Panc1 (cell line): ENCODE measurements at places on chromosomes 2 and 18.

DNA sequence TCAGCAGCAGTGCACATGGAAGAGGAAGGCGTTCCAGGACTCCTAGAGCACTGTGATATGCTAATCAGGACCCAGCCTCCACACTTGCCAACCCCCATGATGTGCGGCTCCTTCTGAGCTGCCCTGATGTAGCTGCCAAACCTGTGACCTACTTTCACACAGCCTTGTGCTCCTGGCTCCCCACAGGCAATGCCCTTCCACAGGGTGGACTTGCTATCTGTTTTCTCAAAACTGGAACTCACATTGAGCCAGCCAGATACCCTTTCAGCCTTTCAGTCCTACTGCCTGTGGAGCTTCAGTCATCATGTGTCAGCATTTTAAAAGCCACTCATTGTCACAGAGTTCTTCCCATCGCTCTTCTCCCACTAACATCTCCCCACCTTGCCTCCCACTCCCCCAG, 181.6 kb downstream of the AFF3 start:
- H3K36me3 ChIP-seq = no peaks in the 10 kb centered on the region
- no peak for DNase-seq
- no peaks in the 10 kb centered on the region for H3K27me3 ChIP-seq
- no peak overlapping the region for H3K4me3 ChIP-seq

- DNase-seq = no peak
- no peaks in the 10 kb centered on the region for H3K36me3 ChIP-seq
- no peaks in the 10 kb centered on the region for H3K27me3 ChIP-seq
- H3K4me3 ChIP-seq = no peak overlapping the region
Measured at GRCh38 chr2:148096012-148096411, 75.1 kb downstream of the MBD5 start.

DNA sequence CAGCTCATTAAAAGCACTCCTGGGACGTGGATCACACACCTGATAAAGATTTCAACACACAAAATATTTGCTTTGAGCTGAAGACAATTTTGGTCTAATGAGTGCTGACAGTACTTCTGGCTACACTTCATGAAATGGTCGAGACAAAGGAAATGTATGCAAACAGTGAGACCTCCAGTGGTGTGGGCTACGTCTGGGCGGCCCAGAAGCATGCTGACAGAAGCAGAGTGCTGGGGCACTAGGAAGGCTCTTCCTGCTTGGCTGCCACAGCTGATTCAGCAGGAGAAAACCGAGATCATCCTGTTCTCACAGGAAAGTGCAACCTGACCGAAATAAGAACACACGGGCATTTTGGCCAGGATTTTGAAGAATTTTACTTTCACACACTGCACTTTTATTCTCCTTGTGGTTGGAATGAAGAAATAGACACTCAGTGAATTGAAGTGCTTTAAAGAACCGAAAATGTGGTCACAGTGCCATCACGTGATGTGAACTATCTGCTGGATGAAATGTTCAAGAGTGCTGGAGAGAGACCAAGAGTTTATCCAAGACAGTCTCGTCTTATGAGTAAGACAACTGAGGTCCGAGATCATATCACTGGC, 149.5 kb downstream of the CCBE1 start:
- no peaks in the 10 kb centered on the region for H3K4me1 ChIP-seq
- no peaks in the 10 kb centered on the region for H3K36me3 ChIP-seq
- H3K27ac ChIP-seq = no peak overlapping the region
- H3K27me3 ChIP-seq = no peaks in the 10 kb centered on the region
- no peak overlapping the region for H3K4me3 ChIP-seq

- no peak for DNase-seq
- no peak overlapping the region for H3K4me3 ChIP-seq
- no peaks in the 10 kb centered on the region for H3K36me3 ChIP-seq
- no peaks in the 10 kb centered on the region; the same call in 1 of the 2 replicates for H3K27me3 ChIP-seq
Measured at GRCh38 chr2:149002891-149003740, 35.4 kb upstream of the LYPD6B start.

DNA sequence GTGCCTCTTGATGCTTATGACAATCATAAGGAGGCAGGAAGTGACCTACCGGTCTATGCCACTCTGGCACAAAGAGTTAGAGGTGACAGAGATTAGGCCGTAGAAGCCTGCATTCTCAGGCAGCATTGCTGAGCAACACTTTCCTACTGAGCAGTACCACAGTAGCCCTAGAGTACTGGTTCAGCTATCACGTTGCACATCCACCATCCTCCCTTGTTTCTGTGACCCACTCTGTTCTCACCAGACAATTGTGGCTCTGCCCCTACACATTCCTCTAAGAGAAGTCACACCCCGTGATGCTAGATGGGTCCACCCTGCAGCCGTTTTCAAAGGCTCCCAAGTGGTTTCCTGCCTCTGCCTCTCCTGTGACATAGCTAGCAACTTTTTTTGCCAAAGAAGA, 22.6 kb upstream of the SUCLG1 start:
- no peaks in the 10 kb centered on the region for H3K27me3 ChIP-seq
- H3K4me3 ChIP-seq = no peak overlapping the region
- H3K36me3 ChIP-seq = no peaks in the 10 kb centered on the region
- no peak overlapping the region for H3K27ac ChIP-seq
- no peaks in the 10 kb centered on the region for H3K4me1 ChIP-seq

DNA sequence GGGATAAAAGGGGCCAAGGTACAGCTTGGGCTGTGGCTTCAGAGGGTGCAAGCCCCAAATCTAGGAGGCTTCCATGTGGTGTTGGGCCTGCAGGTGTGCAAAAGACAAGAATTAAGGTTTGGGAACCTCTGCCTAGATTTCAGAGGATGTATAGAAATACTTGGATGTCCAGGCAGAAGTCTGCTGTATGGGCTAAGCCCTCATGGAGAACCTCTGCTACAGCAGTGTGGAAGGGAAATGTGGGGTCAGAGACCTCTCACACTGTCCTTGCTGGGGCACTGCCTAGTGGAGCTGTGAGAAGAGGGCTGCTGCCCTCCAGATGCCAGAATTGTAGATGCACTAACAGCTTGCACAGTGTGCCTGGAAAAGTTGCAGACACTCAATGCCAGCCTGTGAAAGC, 880.6 kb upstream of the ID2 start:
- no peaks in the 10 kb centered on the region for H3K4me1 ChIP-seq
- H3K4me3 ChIP-seq = no peak overlapping the region
- H3K36me3 ChIP-seq = no peaks in the 10 kb centered on the region
- no peak for DNase-seq

DNA sequence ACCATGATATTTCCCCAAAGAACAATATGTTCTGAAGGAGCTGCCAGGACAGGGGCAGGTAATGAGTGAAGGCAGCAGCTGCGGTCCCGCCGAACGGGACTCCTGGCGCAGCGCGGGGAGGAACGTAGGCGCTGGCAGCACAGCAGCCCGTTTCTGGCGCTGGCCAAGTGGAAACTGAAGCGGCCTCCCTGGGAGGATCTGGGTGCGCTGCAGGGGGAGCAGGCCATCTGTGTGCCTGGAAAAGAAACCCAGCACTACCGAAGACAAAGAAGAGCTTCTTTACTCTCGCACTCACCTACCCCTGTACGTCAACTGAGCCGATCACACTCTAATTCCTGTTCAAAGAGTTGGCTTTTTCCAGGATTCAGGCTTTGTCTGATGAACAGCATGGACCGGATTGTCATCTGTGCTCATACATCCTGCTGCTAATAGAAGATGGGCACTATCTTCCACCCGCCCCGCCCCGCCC, 11.8 kb downstream of the G6PC2 start:
- 0 out of 2 replicates have a peak, but pooled peaks cover 3% of the 10 kb centered on the region for H3K4me1 ChIP-seq
- no peaks in the 10 kb centered on the region for H3K36me3 ChIP-seq
- H3K27me3 ChIP-seq = peaks cover 21% of the 10 kb centered on the region
- DNase-seq = no peak

GRCh38 chr2:23622966-23623675, 238.1 kb downstream of the KLHL29 start:
- H3K4me1 ChIP-seq = no peaks in the 10 kb centered on the region
- H3K36me3 ChIP-seq = no peaks in the 10 kb centered on the region

- H3K27me3 ChIP-seq = no peaks in the 10 kb centered on the region
- H3K36me3 ChIP-seq = no peaks in the 10 kb centered on the region
- no peak for DNase-seq
- H3K27ac ChIP-seq = no peak overlapping the region
- no peak overlapping the region for H3K4me3 ChIP-seq
- H3K4me1 ChIP-seq = no peaks in the 10 kb centered on the region
Measured at GRCh38 chr18:55296778-55297177, 291.2 kb downstream of the TCF4 start.

DNA sequence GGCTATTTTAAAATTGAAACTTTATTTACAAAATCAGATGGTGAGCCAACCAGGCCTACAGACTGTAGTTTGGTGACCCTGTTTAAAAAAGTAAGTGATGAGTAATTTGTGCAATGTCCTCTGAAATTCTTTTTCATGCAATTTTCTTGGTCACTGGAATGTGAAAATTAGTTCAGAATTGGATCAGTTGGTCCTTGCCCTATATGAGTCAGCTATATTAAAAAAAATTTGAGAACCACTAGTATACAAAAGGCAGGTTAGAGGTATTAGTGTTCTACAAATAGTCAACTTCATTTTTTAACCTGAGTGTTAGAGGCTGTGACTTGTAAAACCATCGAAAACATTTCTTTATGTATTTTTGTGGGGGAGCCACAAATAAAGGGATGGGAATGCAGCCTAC, 91.1 kb upstream of the NXPH2 start:
- H3K4me1 ChIP-seq = no peaks in the 10 kb centered on the region
- no peak overlapping the region for H3K27ac ChIP-seq
- no peak for DNase-seq
- no peaks in the 10 kb centered on the region for H3K27me3 ChIP-seq
- no peaks in the 10 kb centered on the region for H3K36me3 ChIP-seq
- no peak overlapping the region for H3K4me3 ChIP-seq

DNA sequence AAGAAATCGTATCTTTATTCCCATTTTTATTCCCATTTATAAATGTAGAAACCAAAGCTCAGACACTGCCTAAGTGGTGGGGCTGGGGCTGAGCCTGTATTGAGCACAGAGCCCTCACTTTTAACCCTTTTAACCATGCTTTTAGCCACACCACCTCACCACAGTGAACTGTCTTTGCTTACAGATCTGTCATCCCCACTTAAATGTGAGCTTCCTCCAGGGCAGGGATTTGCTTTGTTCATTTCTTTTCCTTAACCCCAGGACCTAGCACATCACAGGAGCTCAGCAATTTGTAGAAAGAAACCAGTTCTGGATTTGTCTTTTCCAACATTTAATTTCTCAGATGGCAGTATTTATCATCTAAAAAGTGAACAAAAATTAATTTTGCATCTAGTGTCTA, 2.2 kb downstream of the BOD1L2 start:
- DNase-seq = no peak
- H3K36me3 ChIP-seq = no peaks in the 10 kb centered on the region
- no peaks in the 10 kb centered on the region for H3K4me1 ChIP-seq
- no peak overlapping the region for H3K4me3 ChIP-seq

DNA sequence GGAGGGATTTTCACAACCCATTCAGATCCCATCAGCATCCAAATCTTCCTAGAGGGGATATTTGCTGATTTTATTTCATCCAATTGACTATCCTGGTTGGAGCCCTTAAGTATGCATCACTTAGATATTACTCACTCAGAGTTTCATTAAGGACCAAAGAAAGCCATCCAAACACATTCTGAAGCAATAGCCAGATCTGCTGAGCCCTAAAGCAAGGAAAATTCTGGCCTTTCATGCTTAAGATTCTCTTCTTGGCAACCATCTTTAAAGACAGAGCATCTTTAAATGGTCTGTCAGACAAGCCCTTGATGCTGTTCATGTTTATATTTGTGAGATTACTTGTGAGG, 40.9 kb upstream of the C1D start:
- no peaks in the 10 kb centered on the region for H3K36me3 ChIP-seq
- H3K27ac ChIP-seq = no peak overlapping the region
- DNase-seq = no peak
- no peaks in the 10 kb centered on the region for H3K4me1 ChIP-seq
- no peaks in the 10 kb centered on the region for H3K27me3 ChIP-seq
- H3K4me3 ChIP-seq = no peak overlapping the region

GRCh38 chr2:74778381-74779264, 55.3 kb upstream of the HK2 start:
- DNase-seq = no peak
- no peak overlapping the region for H3K27ac ChIP-seq
- no peaks in the 10 kb centered on the region for H3K4me1 ChIP-seq

DNA sequence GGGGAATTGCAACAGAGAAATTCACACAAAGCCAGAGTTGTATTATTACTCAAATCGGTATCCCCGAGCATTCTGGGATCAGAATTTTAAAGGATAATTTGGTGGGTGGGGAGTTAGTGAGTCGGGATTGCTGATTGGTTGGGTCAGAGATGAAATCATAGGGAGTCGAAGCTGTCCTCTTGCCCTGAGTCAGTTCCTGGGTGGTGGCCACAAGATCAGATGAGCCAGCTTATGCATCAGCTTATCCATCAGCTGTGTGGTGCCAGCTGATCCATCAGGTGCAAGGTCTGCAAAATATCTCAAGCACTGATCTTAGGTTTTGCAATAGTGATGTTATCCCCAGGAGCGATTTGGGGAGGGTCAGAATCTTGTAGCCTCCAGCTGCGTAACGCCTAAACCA, 34.3 kb upstream of the ITM2C start:
- no peaks in the 10 kb centered on the region for H3K36me3 ChIP-seq
- H3K27ac ChIP-seq = no peak overlapping the region
- no peaks in the 10 kb centered on the region for H3K4me1 ChIP-seq

- H3K27me3 ChIP-seq = no peaks in the 10 kb centered on the region
- H3K36me3 ChIP-seq = no peaks in the 10 kb centered on the region
- H3K4me3 ChIP-seq = no peak overlapping the region
- H3K4me1 ChIP-seq = no peaks in the 10 kb centered on the region
- H3K27ac ChIP-seq = no peak overlapping the region
- DNase-seq = no peak
Measured at GRCh38 chr2:19632403-19632991, 269.3 kb downstream of the TTC32 start.

DNA sequence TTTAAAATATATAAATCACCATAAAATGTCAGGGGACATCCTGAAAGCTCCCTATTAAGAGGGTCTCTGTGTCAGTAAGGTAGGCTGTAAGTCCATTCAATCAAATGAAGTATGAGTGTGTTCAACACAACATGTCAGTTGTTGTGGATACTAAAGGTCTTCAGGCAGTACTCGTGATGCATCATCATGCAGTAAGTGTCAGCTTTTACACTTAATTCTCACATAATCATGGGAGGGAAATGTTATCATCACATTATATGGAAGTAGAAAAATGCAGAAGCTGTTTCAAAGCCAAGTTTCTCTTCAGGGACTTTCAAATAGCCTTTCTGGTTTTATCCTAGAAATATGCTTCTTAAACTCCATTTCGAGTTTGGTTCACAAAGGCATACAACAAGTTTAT, 477.1 kb upstream of the ID2 start:
- no peak overlapping the region for H3K27ac ChIP-seq
- H3K4me1 ChIP-seq = no peaks in the 10 kb centered on the region
- H3K36me3 ChIP-seq = no peaks in the 10 kb centered on the region
- no peak overlapping the region for H3K4me3 ChIP-seq

DNA sequence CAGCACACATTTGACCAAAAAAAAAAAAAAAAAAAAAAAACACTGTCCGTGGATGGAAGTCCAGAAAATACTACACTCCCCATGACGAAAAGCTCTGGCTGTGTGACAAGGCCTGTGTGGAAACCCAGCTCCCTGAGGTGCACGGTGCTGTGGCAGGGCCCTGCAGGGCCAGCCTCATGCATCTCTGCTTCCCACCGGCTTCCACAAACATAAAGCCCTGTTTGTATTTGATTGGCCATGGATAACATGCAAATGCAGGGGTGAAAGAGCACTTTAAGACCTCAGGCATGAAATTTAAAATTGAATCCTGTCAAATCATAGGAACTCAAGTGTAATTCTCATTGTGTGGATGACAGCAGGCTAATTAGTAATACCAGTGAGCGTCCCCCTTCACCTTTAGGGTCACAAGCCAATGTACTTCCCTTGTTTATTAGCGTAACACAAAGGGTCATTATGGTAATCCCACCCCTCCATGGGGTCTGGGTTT, 757.2 kb downstream of the GALR1 start:
- H3K4me3 ChIP-seq = no peak overlapping the region
- H3K27ac ChIP-seq = no peak overlapping the region
- no peaks in the 10 kb centered on the region for H3K4me1 ChIP-seq
- no peaks in the 10 kb centered on the region for H3K36me3 ChIP-seq
- H3K27me3 ChIP-seq = no peaks in the 10 kb centered on the region
- no peak for DNase-seq
